Brain microvascular endothelial cell (primary cell): ENCODE measurements at places on chromosomes 16 and 17.

GRCh38 chr17:55215711-55216110 lies 49.0 kb upstream of the HLF start:
- no peak for DNase-seq

DNA sequence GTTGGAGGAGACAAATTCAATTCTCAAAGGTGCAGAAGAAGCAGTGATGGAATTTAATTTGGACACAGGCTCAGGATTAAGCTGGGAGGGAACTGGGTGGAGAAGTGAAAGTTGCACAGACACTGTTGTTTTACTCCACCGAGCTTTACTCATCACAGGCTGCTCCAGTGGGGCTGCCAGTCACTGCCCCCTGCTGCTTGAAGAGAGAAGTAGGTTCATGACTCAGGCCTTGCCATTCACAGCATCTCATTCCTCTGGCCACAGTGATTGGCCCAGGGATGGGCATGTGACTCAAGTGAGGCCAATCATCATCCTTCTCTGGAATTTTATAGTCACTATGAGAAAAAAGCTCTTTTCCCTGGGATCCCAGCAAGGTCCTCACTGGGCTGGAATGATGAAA lies 11.8 kb downstream of the GNAO1 start:
- DNase-seq = peak; percentile 19

- no peak for DNase-seq
These were observed 13.6 kb downstream of the CDH8 start for GRCh38 chr16:62022688-62023087.

DNA sequence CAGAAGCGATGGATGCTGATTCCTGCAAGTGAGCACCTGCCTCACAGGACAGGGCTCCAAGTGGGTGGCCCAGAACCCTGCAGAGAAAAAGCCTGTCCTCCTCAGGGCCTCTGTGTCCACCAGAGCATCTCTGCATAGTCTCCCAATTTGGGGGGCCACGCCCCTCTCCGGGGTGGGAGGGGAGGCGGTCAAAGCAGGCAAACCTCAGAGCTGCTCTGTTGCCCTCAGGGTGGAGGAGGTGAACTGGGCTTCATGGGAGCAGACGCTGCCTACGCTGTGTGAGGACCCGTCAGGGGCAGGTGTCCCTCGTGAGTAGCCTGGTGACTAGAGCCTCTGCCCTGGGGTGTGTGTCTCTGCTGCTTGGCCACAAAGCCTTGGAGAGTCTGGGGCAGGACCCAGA lies 19.3 kb downstream of the TRPV2 start:
- DNase-seq = no peak

DNA sequence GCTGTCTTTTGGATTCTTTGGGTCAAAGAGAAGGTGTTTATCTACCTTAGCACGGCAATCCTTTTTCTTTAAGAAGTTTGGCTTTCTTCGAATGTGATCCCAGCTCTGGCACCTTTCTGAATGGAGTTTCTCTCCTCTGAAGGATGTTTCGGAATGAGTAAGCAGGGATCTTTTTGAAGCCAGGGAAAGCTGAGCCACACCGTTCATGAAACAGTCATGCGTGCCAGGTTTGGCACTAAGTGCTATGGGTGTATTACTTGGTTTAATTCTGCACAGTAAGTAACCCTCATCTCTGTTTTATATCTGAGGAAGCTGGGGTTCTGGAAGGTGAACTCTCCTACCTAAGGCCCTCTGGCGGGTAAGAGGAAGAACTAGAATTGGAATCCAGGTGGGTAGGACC lies 234.5 kb downstream of the NTN1 start:
- DNase-seq = no peak

- no peak for DNase-seq
These were observed 439 bp downstream of the TRIM25 start for GRCh38 chr17:56913353-56913866.

GRCh38 chr16:80016731-80017326 lies 416.3 kb upstream of the MAF start:
- no peak for DNase-seq

- no peak for DNase-seq
These were observed 4.0 kb downstream of the MAP2K6 start for GRCh38 chr17:69418535-69418934.

GRCh38 chr17:81549031-81549557 lies 3.1 kb downstream of the FAAP100 start:
- no peak for DNase-seq

DNA sequence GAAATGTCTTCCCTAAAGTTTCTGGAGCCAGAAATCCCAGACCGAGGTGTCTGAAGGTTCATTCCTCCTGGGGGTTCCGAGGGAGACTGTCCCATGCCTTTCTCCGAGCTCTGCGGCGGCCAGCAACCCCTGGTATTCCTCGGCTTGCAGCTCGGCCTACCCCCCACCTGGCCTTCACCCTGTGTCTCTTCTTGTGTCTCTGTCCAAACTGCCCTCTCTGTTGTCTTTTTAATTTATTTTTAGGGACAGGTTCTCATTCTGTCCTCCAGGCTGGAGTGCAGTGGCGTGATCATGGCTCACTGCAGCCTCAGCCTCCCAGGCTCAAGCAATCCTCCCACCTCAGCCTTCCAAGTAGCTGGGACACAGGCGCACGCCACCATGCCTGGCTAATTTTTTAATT lies 211.7 kb downstream of the SEC14L1 start:
- no peak for DNase-seq

DNA sequence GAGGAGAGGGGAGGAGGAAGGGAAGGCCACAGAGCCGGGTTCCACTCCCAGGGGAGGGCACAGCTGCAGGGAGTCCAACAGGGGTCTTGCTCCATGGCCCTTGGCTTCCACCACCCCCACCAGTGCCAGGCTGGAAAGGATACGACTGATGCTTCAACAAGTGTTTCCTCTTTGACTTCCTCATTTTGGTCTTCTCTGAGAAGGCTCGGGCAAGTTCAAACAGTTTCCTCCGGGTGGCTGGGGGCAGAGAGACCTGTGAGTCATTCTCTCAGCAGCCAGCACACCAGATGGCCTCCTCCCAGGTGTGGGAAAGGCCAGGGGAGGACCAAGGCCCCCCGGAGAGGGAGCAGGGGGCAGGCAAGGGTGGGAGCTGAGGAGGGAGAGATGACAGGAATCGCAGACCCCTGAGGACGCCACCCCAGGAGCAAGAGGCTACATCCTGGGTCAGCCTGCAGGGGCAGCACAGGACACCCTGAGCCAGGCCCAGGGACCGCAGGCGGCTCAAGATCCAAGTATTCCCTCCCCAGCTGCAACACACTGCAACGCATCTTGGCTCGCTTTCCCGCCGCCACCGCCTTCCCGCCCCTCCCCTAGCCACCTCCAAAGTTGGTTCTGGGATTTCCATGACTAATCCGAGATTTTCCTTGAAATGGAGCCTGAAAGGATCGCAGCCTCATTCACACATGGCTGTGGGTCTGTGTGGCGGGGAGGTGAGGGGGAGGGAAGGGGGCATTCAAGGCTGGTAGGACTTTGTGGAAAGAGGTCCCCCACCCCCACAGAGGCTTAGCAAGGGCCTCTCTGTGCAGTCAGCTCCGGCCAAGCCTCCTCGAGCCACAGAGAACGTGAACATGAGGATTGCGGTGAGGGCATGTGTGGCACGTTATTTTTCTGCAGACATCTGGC lies 18.4 kb upstream of the MRPS23 start:
- peak; percentile 28 for DNase-seq

GRCh38 chr16:72511171-72511570 lies 339.2 kb upstream of the PMFBP1 start:
- DNase-seq = no peak

- DNase-seq = peak; percentile 44
These were observed 353.9 kb downstream of the CPPED1 start for GRCh38 chr16:12449795-12450194.

- DNase-seq = peak; percentile 48
These were observed at the start of gene MTSS2 for GRCh38 chr16:70685938-70686375. Gene MTSS2, minus strand, starts transcription at chr16:70686053. Its CDS starts 262 bp downstream, at chr16:70685791.
